Mucosa of descending colon (tissue), 3 donors: ENCODE measurements at places on chromosomes 4 and X. TPM values are rescaled to one million over a fixed set of nuclear protein-coding genes. Genes with fewer than 3 reads are reported as not detected.

The CXCL11 gene
- total RNA-seq: 0.72 TPM

The CT55 gene
- not detected for total RNA-seq

The KIF4A gene
- total RNA-seq: 3.1 TPM

The MTMR8 gene
- 7.8 TPM for total RNA-seq

The SYP gene
- total RNA-seq: 14.5 TPM

The CXCL1 gene
- 21.7 TPM for total RNA-seq

GRCh38 chr4:177005674-177006230 is 213.0 kb upstream of the VEGFC start:
- DNase-seq: no peak

- DNase-seq: no peak
Measured at GRCh38 chr4:52611030-52611555, 48.0 kb downstream of the USP46 start.

DNA sequence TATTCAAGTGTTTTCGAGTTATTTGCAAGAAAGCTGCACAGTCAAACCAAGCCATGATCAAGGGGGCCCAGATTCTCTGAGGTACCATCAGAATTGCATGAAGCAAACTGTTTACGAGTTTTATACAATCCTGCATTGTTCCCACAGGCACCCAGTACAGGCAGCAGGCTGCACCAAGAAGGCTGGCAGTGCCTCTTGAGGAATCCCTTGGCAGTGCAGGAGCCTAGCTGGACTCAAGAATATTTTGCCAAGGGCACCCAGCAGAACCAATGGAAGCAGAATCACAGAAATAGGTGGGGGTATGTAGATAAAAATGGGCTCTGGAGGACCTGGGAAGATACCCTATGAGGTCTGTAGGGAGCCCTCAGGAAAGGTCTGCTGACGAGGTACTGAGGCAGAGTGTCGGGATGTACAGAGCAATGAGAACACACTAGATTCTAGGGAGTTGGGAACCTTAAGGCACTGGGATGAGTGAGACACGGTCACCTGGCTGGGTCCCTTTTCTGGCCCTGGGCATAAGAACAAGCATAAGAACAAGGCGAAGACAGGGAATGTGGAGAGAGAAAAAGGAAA is 2.5 kb upstream of the PLP1 start:
- peak; percentile 5 for DNase-seq

GRCh38 chrX:88660836-88661235 is 86.2 kb upstream of the CPXCR1 start:
- no peak for DNase-seq

DNA sequence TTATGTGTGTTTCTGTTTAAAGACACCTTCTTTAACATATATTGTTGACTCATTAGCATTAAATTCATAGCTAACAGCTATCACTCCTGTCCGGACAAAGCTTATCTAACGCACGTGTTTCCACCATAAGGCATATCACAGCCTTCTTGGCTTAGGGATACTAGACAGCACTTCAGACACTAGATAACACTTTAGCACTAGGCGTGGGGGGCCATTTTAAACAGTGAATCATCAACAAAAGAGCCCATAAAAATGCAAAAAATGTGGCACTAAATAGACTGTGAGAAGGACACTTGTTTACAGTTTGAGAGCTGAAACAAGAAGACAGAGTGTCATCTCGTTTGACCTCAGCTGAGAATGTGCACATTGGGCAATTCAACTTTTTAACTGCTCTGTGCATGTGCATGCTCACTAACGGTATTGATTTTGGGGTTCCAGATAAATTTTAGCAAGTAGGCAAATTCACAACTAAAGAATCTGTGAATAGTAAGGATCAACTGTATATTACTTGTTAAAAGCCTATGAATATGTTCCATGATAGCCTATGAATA is 58.9 kb upstream of the RAI2 start:
- no peak for DNase-seq
